CD8-positive, alpha-beta T cell (primary cell): ENCODE measurements at places on chromosomes 7 and 10. TPM values are rescaled to one million over a fixed set of nuclear protein-coding genes. Genes with fewer than 3 reads are reported as not detected.

ZP3 gene
- 6.6 TPM for total RNA-seq

CLRN3 gene
- not detected for total RNA-seq

FBXL13 gene
- total RNA-seq: 2.4 TPM

DNA sequence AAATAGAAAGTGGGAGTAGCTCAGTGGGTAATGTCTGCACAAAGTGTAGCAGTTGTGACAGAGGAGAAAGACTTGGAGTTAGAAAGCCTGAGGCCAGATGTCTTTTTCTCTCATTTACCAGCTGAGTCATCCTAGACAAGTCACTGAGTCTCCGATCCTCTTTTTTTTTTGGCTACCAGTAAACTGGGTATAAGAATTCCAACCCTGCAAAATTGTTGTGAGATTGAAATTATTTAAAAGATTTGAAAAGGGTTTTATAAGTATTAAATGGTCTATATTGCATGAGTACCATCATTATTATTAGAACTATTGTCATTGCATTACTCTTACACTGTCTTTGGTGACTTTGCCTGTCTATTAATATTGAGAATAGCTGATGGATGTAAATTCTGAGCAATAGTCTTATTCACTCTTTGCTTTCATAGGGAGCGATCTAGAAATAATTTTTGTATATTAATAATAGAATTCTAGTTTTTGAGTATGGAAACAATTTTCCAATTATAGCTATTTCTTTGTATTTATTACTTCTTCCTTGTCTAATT, 74.0 kb downstream of the ARID5B start:
- DNase-seq: no peak

DNA sequence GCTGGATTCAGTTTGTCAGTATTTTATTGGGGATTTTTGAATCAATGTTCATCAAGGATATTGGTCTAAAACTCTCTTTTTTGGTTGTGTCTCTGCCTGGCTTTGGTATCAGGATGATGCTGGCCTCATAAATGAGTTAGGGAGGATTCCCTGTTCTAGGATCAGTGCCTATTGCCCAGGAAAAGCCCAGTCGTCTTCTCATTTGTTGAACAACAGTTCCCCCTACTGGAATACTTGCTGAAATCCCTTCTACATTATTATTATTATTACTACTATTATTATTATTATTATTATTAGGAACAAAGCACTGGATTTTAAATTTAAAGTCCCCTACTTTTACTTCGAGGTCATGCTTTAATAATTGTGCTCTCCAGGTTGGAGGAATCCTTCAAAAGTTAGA, 528.9 kb downstream of the MAGI2 start:
- DNase-seq: no peak

- no peak for DNase-seq
Observed at GRCh38 chr7:40263752-40264390, 129.1 kb downstream of the SUGCT start.

DNA sequence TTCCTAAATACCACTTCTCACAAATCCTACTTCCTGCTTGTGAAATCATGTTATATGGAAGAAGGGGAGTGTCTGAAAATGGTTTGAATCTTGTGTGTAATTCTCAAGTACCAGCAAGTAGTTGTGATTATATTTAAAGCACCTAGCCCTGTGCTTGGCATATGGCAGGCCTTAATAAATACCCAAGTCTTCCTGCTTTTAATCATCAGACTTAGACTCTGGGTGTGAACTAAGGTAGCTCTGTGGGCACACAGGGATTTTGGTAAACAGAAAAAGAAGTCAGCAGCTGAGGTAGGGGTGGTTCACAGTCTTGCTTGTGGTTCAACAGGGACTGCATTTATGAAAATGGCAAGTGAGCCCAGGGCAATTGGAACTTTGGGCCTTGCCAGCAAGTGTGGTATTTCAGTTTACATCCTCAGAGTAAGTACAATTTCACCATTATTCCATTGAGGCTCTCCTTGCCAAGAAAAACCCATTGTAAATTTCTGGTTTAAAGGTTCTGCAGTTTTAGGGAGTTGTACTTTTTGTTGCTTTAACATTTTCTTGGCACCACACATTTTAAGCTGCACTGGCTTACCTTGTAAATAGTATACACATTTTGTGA, 215.5 kb downstream of the AUTS2 start:
- no peak for DNase-seq

- no peak for DNase-seq
Observed at GRCh38 chr7:109235316-109235715, 665.6 kb downstream of the DNAJB9 start.

DNA sequence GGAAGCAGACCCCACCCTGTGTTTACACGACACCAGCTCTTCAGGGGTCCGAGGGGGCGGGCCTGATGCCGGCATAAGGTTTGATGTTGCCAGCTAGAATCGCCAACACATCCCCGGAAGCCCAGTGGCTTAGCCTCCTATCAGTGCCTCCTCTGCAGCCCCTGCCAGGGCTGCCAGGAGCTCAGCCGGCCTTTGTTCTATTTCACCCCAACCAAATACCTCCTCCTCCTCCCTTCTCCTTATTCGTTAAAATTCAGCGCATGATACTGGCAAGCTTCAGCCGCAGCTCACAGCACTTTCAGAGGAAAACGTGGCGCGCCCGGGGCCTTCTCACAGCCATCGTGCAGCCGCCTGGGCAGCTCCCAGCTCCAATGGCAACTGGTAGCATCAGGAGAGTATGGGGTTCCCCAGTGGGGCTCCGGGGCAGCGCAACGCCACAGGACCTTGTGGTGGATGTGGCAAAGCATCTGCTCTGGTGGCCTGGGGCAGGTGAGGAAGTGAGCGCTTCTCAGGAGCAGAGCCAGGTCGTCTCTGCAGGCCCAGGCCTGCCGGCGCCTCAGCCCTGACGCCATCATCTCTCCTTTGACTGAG, 176.4 kb upstream of the RHEB start:
- DNase-seq: no peak

- no peak for DNase-seq
Observed at GRCh38 chr7:66247380-66248078, 42.4 kb downstream of the TPST1 start.

- DNase-seq: no peak
Observed at GRCh38 chr7:155457544-155458110, 302 bp upstream of the EN2 start.

DNA sequence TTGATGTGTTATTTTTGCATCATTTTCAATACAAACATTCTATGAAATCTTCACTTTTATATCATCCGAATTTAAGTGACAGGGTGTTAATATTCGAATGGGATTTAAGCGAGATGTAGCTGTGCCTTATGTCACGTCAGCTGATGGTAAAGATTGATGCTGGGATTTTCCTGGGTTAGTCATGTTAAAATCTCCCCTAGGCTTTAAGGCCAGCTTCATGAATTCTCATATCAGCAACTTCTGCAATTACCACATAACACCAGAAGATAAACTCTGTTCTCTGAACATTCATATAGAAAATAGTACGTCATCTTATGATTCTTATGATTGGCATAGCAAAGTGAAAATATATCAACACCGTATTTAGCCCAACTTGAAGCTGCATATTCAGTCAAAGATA, 669.2 kb downstream of the PCDH15 start:
- DNase-seq: no peak

GRCh38 chr7:130987092-130987491, 253.1 kb upstream of the KLF14 start:
- DNase-seq: no peak

GRCh38 chr7:80150611-80151273, 16.1 kb downstream of the GNAI1 start:
- no peak for DNase-seq

GRCh38 chr10:74025380-74025978, 27.6 kb downstream of the VCL start:
- DNase-seq: no peak
